ENCODE measurements at places on chromosomes 13 and 19.
A peak's percentile ranks its signal among the peaks of the same experiment; 100 is the strongest.

- peak; percentile 51 for DNase-seq
Observed at GRCh38 chr13:107835339-107836018, 379.9 kb downstream of the LIG4 start.

GRCh38 chr19:6038634-6039405, 60.9 kb upstream of the RANBP3 start:
- no peak for DNase-seq

- DNase-seq, result no peak
Observed at GRCh38 chr13:39811696-39812095, 156.2 kb downstream of the COG6 start.

DNA sequence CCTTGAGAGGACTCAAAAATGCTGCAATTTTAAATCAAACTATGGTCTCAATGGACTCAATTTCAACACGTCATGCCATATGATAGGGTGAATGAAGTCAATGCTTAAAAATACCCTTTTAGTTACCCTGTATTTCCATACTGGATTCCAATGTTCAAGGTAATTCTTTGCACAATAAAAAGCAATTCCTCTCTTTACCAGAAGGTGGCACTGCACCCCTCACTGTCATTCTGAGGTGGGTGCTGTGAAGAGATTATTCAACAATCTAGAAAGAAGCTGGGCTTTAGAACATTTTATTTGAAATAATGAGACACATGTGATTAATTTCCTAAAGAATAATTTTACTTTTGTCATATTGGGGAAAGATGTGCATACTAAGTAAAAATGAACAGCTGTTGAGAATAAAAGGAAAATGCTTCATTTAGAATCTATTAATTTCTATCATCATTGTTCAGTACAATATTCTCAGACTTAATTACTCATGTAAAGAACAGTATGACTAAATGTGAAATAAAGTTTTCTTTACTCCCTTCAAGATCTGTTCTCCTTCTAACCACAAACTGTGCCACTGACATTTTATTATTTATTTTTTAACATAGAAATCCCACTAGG, 789.1 kb downstream of the GPC5 start:
- peak; percentile 59 for DNase-seq

DNA sequence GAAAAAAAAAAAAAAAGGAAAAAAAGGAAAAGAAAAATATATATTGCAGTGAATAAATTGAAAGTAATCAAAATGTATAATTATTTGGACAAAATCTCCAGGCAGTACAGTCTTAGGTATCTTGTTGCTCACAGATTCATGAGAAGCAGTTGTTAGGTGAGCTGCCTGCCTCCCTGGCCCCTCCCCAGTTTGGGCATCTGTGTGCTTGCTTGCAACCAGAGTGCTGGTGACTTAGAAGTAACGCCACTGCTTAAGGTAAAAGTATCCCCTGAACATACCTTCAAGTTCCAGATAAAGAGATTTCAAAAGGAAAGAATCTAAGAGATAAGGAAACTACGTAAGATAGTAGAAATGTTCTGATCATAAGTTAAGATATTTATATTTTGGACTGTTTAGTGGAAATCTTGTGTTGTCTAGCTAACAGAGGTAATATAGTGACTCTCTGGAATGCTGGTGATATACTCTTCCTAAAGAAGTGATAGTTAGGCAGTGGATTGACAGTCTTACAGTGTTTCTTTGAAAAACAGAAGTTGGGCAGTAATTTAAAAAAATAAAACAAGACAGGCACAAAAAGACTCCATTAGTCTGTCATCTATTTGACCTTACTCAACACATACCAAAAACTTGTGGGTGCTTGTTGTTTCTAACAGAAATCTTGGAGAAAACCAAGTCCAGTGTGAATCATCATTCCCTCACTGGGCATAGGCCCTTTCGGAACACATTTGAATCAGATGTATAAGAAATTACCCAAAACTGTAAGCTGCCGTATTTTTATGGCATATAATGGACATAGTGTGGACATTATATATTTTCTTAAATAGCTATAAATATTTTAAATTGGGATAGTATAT, 38.3 kb upstream of the KCTD4 start:
- DNase-seq, result peak; percentile 47

GRCh38 chr13:111652676-111653075, 332.2 kb downstream of the TEX29 start:
- DNase-seq, result no peak

DNA sequence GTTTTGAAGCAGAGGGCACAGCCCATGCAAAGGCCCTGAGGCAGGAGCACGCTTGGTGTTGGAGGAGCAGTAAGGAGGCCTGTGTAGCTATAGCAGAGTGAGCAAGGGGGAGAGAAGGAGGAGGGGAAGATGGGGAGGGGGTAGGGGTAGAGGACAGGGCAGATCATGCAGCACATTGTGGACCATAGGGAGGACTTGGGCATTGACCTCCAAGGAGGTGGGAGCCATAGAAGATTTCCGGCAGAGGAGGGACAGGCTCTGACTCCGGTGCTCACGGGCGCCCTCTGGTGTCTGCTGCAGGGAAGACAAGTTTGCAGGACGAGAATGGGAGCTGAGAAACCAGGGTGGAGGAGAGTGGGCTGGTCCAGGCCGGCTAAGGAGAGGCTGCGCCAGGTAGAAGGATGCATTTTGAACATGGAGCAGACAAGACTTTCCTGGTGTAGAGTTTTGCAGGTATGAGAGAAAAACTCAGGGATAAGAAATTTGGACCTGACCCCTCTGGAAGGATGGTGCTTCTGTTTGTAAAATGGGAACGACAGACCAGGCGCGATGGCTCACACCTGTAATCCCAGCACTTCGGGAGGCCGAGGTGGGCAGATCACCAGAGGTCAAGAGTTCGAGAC, 13.7 kb upstream of the CREB3L3 start:
- peak; percentile 55 for DNase-seq

- no peak for DNase-seq
Observed at GRCh38 chr13:47955836-47956235, 45.2 kb downstream of the SUCLA2 start.

- peak; percentile 52 for DNase-seq
Observed at GRCh38 chr19:46478356-46478986, 7.1 kb upstream of the PNMA8A start.

- DNase-seq, result no peak
Observed at GRCh38 chr19:39200066-39200802, 3.5 kb downstream of the NCCRP1 start.

Data from fibroblast of the aortic adventitia (primary cell).